Regular cardiac myocyte (primary cell): ENCODE measurements at places on chromosomes 5 and 9. TPM values are rescaled to one million over a fixed set of nuclear protein-coding genes. Genes with fewer than 3 reads are reported as not detected.

The SELENOP gene
- 4.8 and 37.2 TPM in 2 replicates for total RNA-seq

The DBH gene
- not detected in 2 replicates for total RNA-seq

The EXOSC3 gene
- total RNA-seq = 24.5 and 48.9 TPM in 2 replicates

The BAG1 gene
- 14.0 and 19.2 TPM in 2 replicates for total RNA-seq

The NEUROG1 gene
- not detected in 2 replicates for total RNA-seq

The ADAMTS19 gene
- under 0.01 and 0.28 TPM in 2 replicates for total RNA-seq

The IL31RA gene
- total RNA-seq = under 0.01 and 0.19 TPM in 2 replicates

The SLC26A2 gene
- total RNA-seq = 18.0 and 19.4 TPM in 2 replicates

The ITGA1 gene
- total RNA-seq = 28.9 and 92.2 TPM in 2 replicates

The GALNT12 gene
- total RNA-seq = 9.6 and 30.2 TPM in 2 replicates

The LECT2 gene
- not detected in 2 replicates for total RNA-seq

The CER1 gene
- not detected in 2 replicates for total RNA-seq

The HTR4 gene
- total RNA-seq = not detected in 2 replicates

The CARTPT gene
- total RNA-seq = not detected in 2 replicates

The SIT1 gene
- total RNA-seq = not detected in 2 replicates

The BARHL1 gene
- total RNA-seq = not detected in 2 replicates

The PCDHB10 gene
- total RNA-seq = 0.19 and 1.7 TPM in 2 replicates

The TPPP gene
- total RNA-seq = under 0.01 and 0.19 TPM in 2 replicates

The PCSK5 gene
- total RNA-seq = 3.3 and 17.8 TPM in 2 replicates

The FOXD4L3 gene
- total RNA-seq = under 0.01 and 0.28 TPM in 2 replicates

The GMCL2 gene
- total RNA-seq = not detected in 2 replicates
